ENCODE measurements at places on chromosomes 11 and 22.
A peak's percentile ranks its signal among the peaks of the same experiment; 100 is the strongest.

- no peak for DNase-seq
Measured at GRCh38 chr11:117502015-117502778, 174.5 kb downstream of the CEP164 start.

DNA sequence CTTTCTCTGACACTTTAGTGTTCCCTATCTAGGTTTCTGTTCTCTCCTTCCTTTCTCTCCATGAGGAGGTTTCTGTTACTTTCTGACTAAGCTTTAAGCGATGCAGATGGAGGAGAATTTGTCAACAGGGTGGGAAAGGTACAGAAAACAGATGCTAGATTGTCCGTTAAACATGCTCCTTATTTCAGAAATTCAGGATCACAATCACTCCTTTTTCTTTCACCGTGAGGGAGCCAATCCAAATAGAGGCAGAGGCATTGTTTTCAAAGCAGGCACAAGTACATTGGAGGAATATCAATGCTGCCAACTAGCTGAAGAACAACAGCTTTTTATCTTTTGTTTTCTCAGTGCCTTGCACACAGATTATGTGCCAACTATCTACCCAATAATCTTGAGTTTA, 215.7 kb upstream of the FOLH1 start:
- DNase-seq: no peak

DNA sequence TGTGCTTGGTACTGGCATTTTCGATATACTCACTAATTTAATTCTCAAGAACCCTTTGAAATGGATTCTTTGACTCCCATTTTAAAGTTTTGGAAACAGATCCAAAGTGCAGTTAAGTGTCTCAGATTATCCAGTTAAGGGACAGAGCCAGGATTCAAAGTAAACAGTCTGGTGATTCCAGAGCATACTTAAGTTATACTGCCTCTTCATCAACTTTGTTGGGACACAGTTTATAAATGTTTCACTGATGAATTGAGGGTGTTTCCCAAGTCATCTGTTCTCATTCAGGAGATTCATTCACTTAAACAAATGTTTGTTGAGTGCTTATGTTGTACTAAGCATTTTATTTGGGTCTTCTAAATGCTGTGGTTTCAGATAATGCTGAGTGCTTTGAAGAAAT, 17.1 kb downstream of the KDM2A start:
- no peak for DNase-seq

DNA sequence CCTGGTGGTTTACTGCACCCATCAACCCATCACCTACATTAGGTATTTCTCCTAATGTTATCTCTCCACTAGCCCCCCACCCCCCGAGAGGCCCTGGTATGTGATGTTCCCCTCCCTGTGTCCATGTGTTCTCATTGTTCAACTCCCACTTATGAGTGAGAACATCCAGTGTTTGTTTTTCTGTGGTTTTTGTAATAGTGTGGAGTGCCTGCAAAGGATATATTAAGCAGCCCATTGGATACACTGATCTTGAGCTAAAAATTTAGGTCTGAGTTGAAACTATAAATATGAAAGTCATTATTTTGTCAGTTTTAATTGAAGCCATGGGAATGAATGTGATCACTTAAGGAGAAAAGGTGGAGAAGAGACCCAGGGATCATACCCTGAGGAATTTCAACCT, 23.0 kb downstream of the MRPL48 start:
- DNase-seq: no peak

- DNase-seq: no peak
Measured at GRCh38 chr11:75319035-75319877, 32.2 kb downstream of the ARRB1 start.

DNA sequence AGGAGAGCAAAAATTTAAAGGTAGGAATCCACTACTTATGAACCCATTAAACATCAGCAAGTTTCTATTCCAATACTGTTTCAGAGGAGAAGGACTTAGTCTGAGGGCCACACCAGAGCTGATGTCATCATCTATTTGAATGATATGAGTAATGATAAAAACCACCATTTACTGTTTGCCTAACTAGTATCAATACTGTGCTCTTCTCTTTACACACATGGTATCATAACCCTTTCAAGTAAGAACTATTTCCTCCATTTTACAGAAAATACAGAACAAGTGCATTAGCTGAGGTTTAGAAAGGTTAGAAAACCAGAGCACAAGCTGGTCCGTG, 651.3 kb upstream of the KIRREL3 start:
- DNase-seq: no peak

- no peak for DNase-seq
Measured at GRCh38 chr22:27463121-27463660, 338.4 kb downstream of the MN1 start.

DNA sequence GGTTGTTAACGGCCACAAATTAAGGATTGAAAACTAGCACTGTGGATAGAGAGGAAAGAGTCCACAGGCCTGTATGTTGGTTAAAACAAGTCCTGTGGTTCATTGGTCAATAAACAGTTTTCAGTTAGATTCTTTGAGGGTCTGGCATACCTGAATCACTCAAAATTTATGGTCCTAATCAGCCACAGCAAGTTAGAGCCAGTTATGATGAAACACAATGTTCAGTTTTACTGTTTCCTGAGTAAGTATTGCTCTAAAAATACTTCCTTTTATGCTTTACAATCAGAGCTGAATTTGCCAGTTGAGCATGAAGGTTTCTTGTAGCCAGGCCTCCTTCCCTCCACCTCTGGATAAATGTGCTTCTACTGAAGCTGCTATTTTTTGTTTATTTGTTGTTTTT, 12.9 kb upstream of the CAT start:
- no peak for DNase-seq

DNA sequence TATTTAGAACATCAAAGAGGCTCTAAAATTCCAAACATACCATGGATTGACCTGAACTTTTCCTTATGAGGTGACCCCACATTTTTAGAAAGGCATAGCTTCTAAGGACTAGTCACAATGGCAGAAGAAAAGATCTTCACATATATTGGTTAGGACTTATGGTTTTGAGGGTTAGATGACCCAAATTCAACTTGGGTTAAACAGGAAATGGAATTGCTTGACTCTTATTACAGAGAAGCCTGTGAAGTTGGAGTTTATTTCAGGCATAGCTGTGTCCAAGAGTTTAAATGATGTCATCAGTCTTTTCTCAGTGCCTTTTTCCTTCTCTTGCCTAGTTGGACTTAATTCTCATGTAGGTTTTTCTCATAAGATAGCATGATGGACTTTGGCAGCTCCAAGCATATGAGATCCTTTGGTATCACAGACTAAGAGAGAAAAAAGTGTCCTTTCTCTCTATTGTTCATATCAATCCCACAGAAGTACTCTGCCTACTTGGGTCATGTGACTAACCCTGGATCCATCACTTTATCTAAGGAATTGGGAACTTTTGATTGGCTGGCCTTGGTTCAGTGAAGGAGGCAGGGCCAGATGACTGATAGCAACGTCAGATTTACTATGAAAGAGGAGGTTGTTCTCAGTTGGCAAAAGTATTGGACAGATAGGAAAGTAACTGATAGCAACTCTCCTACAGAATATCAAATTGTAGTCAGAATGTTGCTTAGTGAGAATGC, 17.3 kb upstream of the RAG1 start:
- DNase-seq: no peak

DNA sequence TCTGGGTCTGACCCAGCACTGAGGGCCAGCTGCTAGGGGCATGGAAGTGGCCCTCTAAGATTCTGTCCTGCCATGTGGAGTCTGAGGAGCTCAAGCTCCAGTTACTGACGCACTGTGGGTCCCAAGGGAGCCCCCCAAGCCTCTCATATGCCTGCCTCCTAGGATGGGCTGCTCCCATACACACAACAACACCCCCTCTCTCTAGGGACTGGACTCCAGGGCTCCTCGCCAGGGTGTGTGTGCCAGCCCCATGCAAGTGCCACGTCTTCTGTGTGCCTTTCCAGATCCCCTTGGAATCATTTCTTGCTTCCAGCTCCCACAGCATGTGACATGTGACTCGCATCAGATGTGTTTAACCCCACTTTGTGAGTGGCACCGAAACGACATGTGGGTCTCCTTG, 234.5 kb downstream of the CEP164 start:
- no peak for DNase-seq

GRCh38 chr22:46286941-46287872, 9.5 kb upstream of the GTSE1 start:
- no peak for DNase-seq

- DNase-seq: no peak
Measured at GRCh38 chr22:41305646-41306045, 4.3 kb downstream of the ZC3H7B start.

GRCh38 chr11:3123305-3123704, 41.8 kb downstream of the OSBPL5 start:
- no peak for DNase-seq

DNA sequence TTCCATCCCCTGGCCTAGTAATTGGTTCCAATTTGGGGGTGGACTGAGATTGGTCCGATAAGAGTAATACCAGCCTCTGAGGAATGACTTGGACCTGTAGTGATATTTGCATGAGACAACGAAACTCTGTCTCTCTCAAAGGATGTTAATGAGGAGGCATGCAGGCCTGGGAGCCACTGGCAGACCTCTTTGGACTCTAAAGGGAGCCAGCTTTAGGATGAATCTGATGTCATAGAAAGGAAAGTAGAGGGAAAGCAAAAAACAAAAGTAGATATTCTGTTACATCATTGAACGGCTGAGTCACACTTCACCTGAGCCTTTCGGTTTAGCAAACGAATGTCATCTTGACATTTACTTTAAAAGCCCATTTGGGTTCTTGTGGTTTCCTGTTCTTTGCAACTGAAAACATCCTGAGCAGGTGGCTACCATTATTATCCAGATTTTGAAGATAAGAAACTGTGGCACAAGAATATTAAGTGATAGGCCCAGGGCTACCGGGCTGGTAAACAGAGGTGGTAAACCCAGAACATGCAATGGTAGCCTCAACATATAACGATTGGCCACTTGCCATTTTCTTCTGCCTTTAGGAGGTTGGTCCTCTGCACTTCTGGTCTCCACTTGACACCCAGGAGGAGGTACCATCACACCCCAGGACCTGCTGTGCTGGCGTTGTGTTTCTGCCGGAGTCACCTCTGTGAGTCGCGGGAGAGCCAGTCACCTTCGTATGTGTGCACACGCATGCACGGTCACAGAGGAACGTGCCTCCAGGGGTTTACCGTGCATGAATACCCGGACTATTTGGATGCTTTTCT, 42.7 kb downstream of the RTL6 start:
- no peak for DNase-seq

DNA sequence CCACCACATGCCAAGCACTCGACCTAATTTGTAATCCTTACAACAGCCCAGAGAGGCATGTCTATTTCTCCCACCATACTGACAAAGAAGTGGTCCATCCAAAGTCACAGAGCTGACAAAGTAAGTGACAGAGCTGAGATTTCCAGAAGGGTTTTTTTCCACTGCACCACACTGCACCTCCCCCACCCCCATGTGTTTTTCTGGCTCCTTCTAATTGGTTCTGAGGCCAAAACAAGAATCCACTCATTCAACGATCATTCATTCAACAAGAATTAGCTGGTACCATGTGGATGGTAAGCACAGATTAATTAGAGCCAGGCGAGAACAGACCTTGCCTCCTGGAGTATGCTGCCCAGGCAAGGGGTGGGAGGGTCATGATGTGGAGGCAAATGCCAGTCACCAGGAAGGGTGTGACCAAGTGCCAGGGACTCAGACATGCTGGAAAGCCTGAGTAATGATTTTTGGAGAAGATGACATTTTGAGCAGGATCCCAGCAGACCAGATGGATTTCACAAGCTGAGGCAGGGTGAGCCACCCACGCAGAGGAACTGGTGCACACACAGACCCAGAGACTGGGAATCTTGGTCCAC, 14.9 kb upstream of the PRG2 start:
- DNase-seq: no peak

DNA sequence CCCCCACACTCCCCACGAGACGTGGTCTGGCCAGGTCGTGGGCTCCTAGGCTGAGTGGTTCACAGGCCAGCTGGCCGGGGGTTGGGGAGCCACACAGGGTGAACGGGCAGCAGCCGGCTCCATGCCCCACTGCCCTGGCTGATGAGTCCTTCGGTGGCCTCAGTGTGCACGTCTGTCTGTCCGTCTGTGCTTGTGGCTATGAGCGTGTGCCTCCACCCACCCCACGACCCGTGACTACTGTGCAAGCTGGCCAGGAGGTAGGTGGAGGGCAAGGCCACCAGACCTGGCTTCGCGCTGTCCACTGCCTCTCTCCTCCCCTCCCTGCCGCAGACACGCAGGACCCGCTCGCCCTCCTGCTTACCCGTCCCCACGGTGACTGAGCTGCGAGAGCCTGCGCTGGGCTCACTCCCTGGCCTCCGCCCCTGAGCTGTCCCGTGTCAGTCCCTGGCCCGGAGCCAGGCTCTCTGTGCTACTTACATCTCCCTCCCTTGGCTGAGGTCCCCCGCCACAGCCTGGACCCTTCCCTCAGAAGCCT, 14.1 kb downstream of the CSDC2 start:
- DNase-seq: no peak

DNA sequence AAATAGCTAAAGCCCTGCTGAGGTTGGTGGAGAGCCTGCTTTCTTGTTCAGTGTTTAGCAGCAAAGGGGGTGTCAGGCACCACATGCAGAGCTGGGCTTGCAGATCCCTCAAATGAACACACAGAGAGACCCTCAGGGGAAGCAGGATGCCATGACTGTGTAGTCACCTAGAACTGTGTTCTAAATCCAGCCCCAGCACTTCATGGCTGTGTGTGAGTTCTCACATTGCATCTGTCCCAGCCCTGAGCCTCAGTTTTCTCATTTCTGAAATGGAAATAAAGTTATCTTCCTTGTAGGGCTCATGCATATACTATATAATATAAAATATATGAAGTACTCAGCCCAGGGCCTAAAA, 47.1 kb downstream of the CWC15 start:
- no peak for DNase-seq

- DNase-seq: no peak
Measured at GRCh38 chr11:61778920-61779650, 13.3 kb downstream of the TMEM258 start.

DNA sequence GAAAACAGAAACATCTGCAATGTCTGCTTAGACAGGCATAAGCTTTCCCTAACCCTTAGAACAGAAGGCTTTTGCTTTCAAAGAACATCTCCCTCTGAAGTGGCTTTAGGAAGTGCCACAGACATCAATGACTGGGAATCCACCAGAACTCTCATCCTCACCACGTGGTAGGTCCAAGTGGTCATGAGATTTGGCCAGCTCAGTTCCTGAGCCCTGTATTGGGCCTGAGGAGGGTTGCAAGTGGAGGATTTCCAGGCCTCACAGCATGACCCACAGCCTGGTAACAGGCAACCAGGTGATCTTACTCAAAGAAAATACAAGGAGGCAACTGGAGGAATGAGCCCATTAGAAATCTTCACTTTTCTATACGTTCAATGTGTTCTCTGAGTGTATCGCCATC, 1.6 kb downstream of the CASP1 start:
- DNase-seq: no peak

GRCh38 chr11:125886997-125887372, 483 bp upstream of the HYLS1 start:
- peak; percentile 32 for DNase-seq

DNA sequence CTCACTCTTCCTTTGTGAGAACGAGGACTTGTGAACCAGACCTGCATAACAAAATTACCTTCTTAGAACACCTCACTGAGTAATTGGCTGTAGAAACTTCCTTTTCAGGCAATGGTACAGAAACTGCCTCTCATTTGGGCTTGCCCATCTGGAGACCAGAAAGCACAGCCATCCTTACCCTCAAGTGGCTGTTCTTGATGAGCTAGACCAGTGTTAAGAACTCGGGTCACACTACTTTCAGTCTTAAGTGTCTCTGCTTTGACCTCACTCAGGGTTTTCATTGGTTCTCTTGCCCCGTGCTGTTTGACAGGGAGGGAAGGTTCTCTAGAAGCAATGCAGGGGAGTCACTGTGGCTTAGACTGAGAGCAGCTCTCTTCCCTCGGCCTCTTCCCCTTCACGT, 29.3 kb downstream of the NAT10 start:
- DNase-seq: no peak

GRCh38 chr11:46918083-46918787, at the start of gene LRP4:
LRP4 (minus strand) TSS chr11:46918550; CDS start chr11:46918379, 171 bp downstream.
- no peak for DNase-seq
